ENCODE measurements at places on chromosomes 7 and 10.

DNA sequence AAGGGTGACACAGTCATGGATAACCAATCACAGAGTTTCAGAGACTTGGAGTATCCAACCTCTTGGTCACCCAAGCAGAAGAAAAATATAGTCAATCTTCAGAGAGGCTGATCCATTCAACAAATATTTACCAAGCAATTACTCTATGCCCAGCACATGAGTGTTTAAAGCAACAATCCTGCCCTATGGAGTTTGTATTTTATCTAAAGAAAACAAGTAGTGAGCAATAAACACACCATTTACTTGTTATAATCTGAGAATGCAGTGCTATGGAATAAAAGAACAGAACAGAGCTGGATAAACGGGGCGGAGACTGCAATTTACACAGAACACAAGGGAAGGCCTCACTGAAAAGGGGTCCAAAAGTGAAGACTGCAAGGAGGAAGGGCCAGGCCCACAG lies 63.8 kb downstream of the GRB10 start:
- DNase-seq, result no peak

- DNase-seq, result no peak
Observed at GRCh38 chr7:1092161-1092632, 4.3 kb downstream of the GPER1 start.

- peak; percentile 12 for DNase-seq
Observed at GRCh38 chr10:47034441-47035051, 123.3 kb downstream of the PTPN20 start.

DNA sequence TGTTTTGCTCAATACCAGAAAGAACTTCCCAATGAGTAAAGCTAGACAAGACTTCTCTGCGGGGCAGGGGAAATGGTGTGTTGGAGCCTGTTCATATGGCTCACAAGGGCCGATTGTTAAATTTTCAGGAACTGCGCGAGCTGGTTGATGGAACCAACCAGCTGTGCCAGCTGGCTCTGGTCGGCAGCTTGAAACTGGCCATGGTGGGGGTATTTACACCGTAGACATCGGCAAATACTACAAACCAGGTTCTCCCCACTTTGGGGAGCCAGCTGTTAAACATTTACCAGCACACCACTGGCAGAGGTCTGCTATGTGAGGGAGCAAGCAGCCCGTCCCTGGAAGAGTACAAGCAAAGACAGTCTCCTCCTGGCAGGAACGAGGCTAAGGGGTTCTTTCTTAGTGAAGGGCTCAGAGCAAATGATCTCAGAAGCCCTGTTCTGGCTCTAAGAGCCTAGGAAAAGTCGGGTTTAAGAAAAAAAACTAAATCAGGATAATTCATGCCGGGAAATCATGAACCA lies 8.8 kb upstream of the ZMIZ1 start:
- DNase-seq, result peak; percentile 51

DNA sequence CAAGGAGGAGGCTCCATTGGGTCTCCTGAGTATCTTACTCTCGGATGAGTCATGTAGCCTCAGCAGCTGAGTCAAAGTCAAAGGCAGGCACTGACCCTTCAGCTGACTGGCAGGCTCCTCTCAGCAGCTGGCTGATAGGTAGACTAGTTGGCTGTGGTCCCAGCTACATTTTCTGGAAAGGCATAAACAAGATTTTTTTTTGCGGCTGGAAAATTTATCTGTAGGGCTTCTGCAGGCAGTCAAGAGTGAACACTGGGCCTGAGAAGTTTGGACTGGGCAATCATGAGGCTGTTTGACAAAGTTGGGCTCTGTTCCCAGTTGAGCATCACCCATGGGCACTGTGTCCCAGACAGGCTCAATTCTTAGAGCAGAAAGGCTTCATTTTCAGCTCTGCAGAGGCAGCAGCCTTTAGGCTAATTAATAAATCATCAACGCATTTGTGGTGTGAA lies 796.2 kb downstream of the CCSER2 start:
- no peak for DNase-seq

DNA sequence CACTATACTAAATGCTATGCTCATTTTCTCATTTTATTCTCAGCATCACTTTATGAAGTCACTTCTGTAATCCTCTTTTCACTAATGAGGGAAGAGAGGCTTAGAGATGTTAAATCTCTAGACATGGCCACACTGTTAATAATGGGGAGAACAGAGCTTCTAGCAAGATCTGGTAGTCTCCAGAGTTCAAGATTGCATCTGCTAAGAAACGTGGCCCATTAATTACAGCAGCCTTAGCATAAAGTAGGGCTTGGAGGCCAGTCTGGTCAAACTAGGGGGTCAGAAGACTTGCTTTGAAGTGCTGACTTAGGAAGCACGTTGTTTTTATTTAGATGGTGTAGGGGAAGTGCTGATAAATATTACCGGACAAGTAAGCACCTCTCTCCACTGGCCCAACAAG lies 29.3 kb downstream of the ARL4A start:
- no peak for DNase-seq

GRCh38 chr7:150465414-150465813 lies 15.0 kb downstream of the GIMAP8 start:
- DNase-seq, result no peak

GRCh38 chr7:42227541-42227935 lies 9.5 kb downstream of the GLI3 start:
- no peak for DNase-seq

DNA sequence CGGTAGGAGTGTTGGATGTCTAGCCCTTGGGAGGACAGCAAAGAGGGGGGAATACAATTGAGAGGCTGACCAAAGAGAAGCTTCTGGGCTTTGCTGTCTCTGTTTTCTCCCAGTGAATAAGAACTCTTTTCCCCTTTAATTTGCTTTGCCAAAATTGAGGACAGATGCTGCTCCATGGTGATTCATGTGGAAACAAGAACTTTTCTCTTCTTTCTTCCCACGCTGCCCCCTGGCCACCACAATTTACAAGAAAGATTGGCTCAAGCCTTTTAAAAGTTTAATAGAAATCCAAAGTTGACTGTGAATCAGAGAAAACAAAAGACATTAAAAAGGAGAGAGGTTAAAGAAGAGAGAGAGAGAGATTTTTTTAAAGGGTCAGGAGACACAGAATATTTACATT lies 49.0 kb downstream of the PRR15 start:
- no peak for DNase-seq

- DNase-seq, result no peak
Observed at GRCh38 chr7:7641129-7641663, 644 bp downstream of the UMAD1 start.

GRCh38 chr10:17475661-17476060 lies 21.3 kb upstream of the ST8SIA6 start:
- DNase-seq, result no peak
